T-helper 17 cell (primary cell): ENCODE measurements at places on chromosomes 12 and 14.
A peak's percentile ranks its signal among the peaks of the same experiment; 100 is the strongest.

DNA sequence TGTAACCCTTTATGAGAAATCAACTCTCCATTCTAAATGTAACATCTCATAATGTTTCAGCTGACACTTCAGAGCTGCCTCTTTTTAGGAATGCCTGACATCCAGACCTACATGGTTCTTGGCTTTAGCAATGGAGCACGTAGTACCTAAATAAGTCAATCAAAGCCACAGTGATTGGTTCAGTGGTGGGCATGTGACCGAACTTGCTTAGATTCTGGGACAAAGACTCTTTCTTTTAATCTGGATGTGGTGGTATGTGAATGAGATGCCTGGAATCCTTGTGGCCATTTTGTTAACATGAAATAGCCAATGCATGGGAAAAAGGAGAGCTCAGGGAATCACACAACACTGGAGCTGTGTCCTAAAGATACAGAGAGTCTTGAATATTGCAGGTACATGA, 11.8 kb downstream of the GPR65 start:
- no peaks in the 10 kb centered on the region for H3K36me3 ChIP-seq
- H3K27me3 ChIP-seq: no peaks in the 10 kb centered on the region
- no peak overlapping the region for H3K4me3 ChIP-seq
- peak overlapping the region; percentile 87 for H3K27ac ChIP-seq

DNA sequence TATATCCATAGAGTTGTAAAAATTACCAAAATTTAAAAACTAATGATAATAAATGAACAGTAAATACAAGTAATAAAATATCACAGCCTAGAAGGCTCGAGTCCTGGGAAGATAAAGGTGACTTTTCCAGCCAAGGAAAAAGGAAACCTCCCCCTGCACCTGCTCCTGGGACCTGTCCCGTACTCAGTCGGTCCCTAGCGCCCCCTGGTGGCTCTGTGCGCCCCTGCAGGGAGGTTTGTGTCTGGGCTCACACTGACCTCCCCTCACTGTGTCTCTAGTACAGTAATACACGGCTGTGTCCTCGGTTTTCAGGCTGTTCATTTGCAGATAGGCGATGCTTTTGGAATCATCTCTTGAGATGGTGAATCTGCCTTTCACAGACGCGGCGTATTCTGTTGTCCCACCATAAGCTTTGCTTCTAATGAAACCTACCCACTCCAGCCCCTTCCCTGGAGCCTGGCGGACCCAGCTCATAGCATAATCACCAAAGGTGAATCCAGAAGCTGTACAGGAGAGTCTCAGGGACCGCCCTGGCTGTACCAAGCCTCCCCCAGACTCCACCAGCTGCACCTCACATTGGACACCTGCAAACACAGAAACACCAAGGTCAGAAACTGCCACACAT, 1030.4 kb downstream of the TMEM121 start:
- H3K27ac ChIP-seq: peak overlapping the region; percentile 47
- DNase-seq: peak; percentile 50
- H3K4me3 ChIP-seq: no peak overlapping the region
- peaks cover 2% of the 10 kb centered on the region for H3K4me1 ChIP-seq
- no peaks in the 10 kb centered on the region for H3K36me3 ChIP-seq
- H3K27me3 ChIP-seq: peaks cover 22% of the 10 kb centered on the region

DNA sequence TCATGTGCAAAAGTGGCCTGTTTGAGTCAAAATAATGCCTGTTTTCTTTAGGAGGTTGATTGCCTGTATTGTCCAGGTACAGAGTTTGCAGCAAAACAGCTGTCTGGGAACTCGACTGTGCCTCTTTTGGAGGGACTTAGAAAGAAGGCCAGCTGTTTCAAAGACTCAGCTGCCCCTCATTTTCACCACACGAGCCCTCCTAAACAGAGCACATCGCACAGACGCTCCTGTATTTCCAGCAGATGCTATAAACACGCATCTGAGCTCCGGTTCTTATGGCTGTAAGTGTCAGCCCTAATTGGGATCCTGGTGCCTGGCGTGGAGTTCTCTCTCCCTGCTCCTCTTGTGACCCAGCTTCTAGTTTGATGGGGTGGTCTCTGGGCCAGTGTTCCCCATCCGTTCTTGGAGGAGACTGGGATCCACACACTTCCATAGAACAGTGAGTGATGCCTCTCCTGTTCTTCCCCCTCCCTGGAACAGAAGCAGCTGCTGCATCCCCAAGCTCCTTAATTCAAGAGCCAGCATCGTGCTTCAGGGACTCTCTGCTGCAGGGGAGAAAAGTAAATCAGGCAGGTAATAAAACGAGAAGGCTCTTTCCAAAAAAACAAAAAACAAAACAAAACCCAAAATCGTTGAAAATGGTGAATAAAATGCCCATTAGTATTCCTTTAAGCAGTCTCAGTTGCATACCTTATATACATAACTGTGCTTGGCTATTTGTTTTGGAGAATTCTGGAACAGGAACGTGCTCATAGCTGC, 269.0 kb downstream of the SLC15A4 start:
- H3K27ac ChIP-seq: no peak overlapping the region
- H3K4me1 ChIP-seq: no peaks in the 10 kb centered on the region
- H3K4me3 ChIP-seq: no peak overlapping the region
- no peak for DNase-seq

GRCh38 chr12:24488906-24489619, 459.8 kb downstream of the BCAT1 start:
- no peak overlapping the region for H3K4me3 ChIP-seq
- H3K36me3 ChIP-seq: no peaks in the 10 kb centered on the region
- no peak for DNase-seq
- no peaks in the 10 kb centered on the region for H3K27me3 ChIP-seq
- H3K4me1 ChIP-seq: no peaks in the 10 kb centered on the region

GRCh38 chr12:87201598-87201997, 827.6 kb downstream of the C12orf50 start:
- H3K4me3 ChIP-seq: no peak overlapping the region
- no peak for DNase-seq
- no peak overlapping the region for H3K27ac ChIP-seq
- H3K36me3 ChIP-seq: no peaks in the 10 kb centered on the region
- H3K27me3 ChIP-seq: no peaks in the 10 kb centered on the region

DNA sequence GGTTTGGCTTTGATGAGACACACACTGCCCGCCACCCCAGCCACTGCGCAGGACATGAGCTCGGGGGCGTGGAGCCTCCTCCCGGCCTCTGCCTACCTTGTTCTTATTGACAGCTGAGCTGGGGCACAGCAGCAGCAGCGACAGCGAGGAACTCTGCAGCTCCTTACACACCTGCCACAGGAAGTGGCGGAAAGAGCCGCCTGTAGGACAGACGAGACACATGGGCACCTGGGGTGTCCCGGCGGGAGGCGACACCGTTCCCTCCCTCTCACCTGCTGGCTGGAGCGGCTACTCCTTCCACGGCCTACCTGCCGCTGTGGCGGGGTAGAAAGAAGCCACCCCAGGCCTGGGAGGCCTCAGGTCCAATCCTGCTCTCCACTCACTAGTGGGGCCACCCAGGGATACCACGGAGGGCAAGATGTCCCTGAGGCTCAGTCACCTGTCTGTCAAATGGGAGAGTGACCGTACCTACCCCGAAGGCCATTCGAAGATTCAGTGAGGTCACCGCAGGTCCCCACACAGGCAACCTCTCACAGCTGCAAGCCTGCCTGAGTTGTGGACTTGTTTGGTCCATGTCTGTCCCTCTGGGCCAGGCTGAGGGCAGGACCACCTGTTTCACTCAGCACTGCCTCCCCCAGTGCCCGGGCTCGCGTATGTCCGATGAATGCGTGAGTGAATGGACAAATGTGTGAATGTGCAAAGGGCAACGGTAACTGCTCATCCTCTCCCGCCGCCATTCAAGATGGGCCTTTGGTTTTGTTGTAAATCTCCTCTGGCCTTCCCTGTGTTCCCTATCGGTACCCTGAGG, 42.6 kb downstream of the TRAFD1 start:
- no peak for DNase-seq
- no peaks in the 10 kb centered on the region for H3K4me1 ChIP-seq
- H3K36me3 ChIP-seq: peaks cover 2% of the 10 kb centered on the region
- H3K4me3 ChIP-seq: no peak overlapping the region
- peak overlapping the region; percentile 92 for H3K27ac ChIP-seq

- no peak overlapping the region for H3K4me3 ChIP-seq
- no peak for DNase-seq
- H3K27ac ChIP-seq: no peak overlapping the region
- H3K36me3 ChIP-seq: peaks cover 5% of the 10 kb centered on the region
- peaks cover 62% of the 10 kb centered on the region for H3K27me3 ChIP-seq
- peaks cover 13% of the 10 kb centered on the region for H3K4me1 ChIP-seq
Measured at GRCh38 chr12:1502379-1502720, 92.0 kb downstream of the FBXL14 start.

GRCh38 chr12:43308776-43309175, 243.2 kb downstream of the ADAMTS20 start:
- DNase-seq: no peak
